NCI-H226 (cell line): ENCODE measurements at places on chromosomes 16 and 17.

GRCh38 chr17:46100590-46100989, 92.6 kb downstream of the KANSL1 start:
- DNase-seq: no peak

DNA sequence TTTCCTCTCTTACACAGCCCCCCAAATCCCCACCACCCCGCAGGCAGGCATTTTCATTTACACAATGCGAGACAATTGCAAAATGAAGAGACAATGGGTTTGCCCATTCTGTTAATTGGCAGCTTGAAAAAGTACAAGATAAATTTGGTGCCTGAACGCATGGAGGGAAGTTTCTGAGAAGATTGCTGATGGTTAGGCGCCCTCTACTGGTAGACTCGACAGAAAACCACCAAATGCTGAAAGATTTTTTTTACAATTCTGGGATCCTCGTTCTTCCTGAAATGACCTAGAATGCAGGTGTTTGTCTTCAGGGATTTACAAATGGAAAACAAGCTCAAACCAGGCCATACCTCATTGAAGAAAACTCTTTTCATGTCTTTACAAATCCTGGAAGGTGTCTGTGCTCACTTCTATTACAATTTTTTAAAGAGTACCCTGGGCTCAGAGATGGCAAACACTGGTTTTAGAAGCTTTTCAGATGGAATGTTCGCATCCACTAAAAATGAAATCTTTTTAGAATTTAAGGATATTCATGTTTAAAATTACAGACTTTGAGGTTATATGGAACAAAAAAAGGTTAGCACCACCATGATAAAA, 338.5 kb downstream of the PMP22 start:
- peak; percentile 1 for DNase-seq

GRCh38 chr16:69329369-69330285, 761 bp downstream of the PDF start:
- no peak for DNase-seq

DNA sequence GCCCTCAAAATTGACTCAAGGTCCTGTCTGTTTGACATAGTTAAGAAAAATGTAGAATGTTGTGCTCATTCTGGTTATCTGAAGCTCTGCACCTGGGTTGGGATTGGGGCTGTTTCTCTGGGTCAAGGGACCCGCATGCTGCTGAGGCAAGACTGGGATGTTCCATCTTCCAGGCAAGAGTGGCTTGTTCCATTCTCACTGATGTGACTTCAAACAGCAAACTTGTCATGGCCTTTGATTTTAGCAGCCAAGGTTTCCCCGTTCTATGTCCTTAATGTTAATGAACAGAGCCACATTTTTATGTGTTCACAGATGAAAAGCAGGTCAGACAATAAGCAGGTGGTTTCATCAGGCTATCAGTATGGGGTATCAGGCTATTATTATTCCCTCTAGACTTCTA, 25.7 kb downstream of the ST6GALNAC1 start:
- DNase-seq: no peak

GRCh38 chr17:79435962-79436361, 174.9 kb downstream of the RBFOX3 start:
- no peak for DNase-seq

DNA sequence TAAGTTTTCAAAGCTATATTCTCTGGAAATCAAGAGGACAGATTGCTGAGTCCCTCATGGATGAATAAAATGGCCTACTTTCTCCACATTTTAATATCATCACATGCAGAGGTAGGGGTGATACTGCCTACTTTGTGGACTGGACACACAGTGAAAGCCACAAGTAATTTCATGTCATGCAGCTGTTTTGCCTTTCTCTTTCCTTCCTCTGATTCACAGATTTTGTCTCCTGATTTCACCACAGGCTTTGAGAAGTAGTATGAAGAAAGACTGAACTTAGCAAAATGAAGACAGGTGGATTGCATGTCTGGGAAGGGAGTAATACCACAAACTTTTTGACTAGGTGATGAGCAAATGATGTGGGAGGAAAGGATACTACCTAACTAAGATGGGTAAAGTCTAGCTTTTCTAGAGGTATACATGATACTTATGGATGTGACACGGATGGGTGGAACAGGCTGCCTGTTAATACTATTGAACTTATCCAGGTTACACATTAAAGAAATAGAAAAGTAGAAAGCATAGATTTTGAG, 478.4 kb upstream of the GOT2 start:
- no peak for DNase-seq

DNA sequence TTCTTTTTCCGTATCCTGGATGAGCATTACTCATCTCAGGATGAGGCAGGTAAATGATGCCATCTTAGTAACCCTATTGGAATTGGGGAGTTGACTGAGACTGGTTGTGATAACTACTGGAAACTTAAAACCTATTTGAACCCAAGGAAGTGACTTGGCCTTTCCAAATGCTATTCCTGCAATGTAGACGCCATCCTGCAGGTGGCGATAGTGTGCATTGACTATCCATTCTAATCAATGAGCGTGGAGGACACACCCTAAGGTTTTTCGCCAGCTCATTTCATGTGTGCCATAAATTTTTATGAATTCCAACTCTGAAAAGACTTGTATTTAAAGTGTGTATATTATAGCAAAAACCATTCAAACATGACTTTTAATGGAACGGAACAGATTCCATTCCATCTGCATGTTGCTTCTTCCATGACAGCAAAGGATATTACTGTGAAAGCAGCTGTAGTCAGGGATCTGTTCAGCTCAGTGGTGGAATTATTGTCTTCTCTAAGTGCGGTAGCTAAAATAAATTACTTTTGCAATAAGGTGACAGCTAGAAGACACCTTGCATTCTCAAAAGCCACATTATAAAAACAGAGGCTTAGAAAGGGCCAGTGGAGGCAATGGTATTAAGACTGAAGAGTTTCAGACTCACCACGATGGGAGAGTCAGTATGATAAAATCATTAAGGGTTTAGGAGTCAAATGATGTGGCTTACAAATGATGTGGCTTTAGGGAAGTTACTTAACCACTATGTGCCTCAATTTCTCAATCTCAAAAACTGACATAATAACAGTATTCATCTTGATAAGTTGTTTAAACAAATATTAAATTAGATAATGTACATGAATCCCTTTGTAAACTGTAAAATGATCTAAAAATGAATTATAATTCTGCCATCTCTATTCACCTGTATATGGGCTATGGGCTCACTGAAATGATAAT, 55.5 kb downstream of the SYT17 start:
- DNase-seq: no peak
